ENCODE measurements at places on chromosomes 6 and 20.
A peak's percentile ranks its signal among the peaks of the same experiment; 100 is the strongest.

DNA sequence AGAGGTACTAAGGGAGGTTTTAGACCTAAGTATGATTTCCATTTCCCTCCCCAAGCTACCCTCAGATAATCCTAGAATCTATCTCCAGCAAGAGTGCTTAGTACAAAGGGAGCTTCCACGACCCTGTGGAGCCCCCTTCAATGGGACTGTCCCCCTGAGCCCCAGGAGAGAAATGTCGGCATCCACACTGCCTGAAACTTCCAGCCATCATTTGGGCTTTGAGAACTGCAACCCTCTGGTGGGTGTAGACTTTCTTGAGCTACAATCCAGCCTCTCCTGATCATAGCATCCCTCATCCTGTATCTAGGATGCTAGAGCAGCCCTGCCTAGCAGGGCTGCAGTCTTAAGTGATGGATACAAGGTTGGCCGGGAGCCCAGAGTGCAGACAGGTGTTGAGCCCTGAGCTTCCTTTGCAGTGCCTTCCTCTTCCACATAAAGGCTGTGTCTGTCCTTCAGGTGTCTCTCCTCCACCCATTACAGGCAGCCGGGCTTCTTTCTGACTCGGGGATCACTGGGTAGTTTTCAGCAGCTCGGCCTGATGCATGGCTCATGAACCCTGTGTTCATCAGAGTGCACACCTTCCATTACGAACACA, 424.5 kb downstream of the PREX1 start:
- no peak for DNase-seq

GRCh38 chr6:129331450-129332138, 378.4 kb downstream of the ARHGAP18 start:
- DNase-seq = no peak

DNA sequence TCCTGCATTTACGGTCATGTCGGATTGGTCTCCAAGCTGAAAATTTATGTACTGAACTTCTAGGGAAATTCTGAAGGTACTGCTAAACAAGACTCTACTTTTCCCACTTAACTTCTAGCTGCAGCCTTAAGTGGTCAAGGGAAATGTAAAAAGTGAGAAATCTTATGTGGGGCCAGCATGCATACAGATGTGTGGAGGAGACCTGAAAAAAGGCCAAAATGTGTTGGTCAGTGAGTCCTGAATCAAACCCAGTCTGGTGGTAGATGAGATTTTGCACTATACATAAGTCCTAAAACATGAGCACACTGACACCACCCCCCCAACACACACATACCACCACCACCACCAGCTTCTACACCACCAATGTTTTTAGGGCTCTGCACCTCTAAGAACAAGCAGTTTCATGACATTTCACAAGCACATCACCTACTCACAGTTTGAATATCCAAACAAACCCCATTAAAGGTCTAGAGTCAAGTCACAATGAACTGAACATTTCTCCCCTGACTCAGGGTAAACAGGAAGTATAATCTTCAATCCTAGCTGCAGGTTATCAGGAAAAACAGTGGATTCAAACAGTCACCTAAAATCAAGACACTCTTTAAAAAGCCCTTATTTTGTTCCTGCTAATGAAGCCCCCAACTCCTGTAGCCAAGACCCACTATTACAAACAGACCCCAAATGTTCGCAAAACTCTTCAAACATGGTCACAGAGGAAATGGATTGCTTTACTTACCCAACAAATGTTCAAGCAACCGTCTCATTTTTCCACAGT, 1.6 kb downstream of the ZMYND8 start:
- no peak for DNase-seq

DNA sequence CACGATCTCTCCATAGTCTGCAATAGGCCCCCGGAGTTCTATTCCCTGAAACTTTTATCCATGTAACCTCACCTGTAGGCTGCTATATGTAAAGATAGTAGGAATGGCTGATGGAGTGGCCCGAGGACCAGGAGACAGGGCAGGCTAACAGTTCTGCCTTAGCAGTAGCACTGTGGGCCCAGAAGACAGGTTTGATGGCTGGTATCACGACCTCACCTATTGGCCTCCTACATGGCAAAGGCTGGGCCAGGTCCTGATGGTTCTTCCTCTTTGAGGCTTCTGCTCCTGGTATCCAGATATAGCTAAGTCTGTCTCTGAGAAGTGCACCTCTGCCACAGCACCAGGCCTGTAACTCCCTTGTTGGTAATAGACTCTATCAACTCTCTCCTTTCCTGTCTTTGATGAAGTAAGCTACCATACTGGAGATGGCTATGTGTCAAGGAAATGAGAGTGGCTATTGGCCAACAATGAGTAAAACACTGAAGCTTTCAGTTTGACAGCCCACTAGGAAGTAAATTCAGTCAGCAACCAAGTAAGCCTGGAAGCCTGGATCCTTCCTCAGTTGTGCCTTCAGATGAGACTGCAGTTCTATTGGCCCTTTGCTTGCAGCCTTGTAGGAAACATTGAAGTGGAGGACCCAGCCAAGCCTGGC, 5.7 kb downstream of the SPEF1 start:
- DNase-seq = no peak

DNA sequence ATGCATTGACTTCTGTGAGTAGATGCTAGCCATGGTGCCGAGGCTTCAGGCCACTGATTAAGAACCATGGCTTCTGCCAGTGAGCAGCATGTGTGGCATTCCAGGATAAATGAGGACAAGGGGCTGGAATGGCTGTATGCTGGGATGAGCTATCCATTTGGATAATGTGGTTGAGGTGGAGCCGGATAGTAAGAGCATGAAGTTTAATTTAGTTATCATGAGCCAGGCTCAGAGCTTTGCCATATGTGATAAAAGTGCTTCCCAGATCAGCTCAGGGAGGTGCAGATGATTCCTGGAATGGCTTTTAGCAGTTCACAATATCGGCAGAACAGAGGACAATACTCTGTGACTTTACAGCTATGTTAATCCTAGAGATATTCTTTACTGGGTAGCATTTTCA, 34.6 kb upstream of the RNF8 start:
- DNase-seq = no peak

- DNase-seq = no peak
Observed at GRCh38 chr6:161673026-161673425, 399.2 kb upstream of the AGPAT4 start.

DNA sequence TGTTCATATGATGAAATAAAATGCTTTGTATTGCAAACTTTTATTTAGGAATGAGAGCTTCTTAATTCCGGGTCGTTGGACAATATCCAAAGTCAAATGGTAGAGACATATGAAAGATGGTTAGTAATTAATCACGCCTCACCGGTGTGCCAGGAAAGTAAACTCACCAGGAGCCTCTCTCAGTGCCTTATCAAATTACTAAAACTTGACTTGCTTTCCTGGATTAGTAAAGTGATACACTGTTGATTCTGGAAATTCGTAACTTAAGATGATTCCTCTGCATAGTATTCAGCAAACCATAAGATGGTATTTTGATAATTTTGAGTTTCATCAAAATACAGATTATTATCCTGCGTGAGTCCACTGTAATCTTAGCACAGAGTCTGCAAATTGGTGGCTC, 115.2 kb downstream of the PAX1 start:
- DNase-seq = no peak

- no peak for DNase-seq
Observed at GRCh38 chr20:63352811-63353221, 8.3 kb downstream of the CHRNA4 start.

GRCh38 chr20:38055294-38055693, 21.7 kb downstream of the RPRD1B start:
- DNase-seq = no peak

DNA sequence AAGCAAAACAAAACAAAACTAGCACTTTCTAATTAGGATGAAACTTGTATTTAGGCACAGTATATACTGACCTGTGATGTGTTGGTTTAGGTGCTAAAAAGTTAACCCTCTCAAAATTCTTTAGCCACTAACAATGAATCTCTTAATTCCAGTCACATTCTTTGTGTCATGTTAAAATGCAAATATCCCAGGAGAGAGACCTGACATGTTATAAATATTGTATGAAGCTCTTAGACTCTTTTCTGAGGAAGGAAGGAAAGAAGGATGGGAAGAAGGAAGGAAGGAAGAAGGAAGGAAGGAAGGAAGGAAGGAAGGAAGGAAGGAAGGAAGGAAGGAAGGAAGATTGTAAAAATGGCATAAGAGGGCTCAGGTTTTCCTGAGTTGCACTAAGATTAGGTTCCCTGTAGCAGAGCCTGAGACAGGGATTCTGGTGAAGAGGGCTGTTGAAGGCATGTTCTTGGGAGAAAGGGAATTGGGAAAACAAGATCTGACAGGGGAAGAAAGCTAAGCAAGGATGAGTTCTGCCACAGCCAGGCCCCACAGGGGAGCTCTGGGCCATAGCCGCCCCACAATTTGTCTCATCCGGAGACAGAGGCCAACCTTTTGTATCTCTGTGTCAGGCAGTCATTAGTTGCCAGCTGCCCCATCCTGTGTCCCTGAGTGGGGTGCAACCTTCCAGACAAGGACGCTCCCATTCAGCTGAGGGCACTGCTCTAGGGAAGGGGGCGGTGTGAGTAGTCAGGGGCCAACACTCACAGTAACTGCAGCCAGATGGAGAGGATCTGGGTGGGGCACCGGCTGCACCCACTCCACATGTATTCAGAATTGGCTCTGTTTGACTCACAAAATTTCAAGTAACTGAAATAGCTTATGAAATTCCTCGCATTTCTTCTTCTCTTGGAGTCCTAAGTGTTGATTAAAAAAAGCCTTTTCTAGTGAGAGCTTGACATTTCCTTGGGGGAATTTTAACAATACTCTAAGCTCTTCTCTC, 189.3 kb upstream of the ARG1 start:
- DNase-seq = no peak

DNA sequence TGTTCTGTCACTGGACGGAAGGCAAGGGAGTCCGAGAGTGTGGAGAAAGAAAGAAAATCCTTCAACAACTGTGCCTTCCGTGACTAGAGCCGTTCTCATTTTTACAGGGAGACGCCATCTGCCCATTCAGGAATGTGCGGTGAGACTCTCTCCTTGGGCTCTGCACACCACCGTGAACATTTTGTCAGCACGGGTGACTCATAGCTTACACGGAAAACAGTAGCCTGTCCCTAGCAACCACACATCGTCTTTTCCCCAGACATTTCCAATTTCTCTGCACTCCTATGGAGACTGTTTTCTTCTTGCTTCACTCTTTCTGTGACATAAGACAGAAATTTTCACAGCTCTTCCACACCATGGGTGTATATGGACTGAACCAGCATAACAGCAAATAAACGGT, 55.1 kb downstream of the TBXT start:
- peak; percentile 42 for DNase-seq

Data from AG08396 (cell line).